Memory B cell (primary cell): ENCODE measurements at places on chromosomes 2 and 18.

GRCh38 chr2:133959066-133959465 lies 294.8 kb upstream of the MGAT5 start:
- DNase-seq = no peak
- H3K4me1 ChIP-seq = peaks cover 18% of the 10 kb centered on the region
- no peak overlapping the region for H3K27ac ChIP-seq
- H3K27me3 ChIP-seq = peaks cover 5% of the 10 kb centered on the region

GRCh38 chr2:177767768-177768167 lies 304.8 kb downstream of the PDE11A start:
- no peak overlapping the region for H3K27ac ChIP-seq
- peaks cover 2% of the 10 kb centered on the region for H3K27me3 ChIP-seq
- no peak for DNase-seq
- peaks cover 4% of the 10 kb centered on the region for H3K4me1 ChIP-seq
- H3K4me3 ChIP-seq = no peak overlapping the region
- H3K36me3 ChIP-seq = no peaks in the 10 kb centered on the region

DNA sequence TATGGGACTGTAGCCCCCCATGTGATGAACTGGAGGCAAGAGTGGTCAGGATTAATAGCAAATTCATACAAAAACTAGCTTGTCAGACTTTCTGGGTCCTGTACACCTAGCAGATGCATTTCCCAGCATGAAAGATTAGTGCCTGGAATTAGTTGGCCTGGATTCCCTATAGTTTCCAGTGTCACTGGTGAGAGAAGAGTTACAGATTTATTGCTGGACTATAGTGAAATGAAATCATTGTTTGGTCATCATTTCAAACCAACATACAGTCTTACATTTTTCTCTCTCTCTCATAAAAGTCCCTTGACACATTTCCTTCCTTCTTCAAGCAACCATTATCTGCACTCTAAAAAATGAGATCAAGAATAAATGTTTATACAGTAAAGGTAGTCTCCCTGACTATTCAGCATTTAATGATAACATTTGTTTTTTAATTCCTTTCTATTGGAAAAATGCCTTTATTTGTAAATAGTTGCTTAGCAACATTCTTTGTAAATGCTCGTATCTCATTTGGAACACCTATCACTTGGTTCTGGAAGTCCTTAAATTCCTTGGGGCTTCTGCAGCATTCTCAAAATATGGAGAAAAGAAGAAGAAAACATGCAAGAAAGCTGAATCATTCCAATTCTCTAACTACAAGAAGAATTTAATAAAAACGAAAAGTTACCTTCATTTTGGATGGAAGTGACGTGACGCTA lies 144.4 kb downstream of the MREG start:
- H3K36me3 ChIP-seq = no peaks in the 10 kb centered on the region
- peaks cover 15% of the 10 kb centered on the region for H3K27me3 ChIP-seq
- no peak overlapping the region for H3K4me3 ChIP-seq
- no peak overlapping the region for H3K27ac ChIP-seq
- H3K4me1 ChIP-seq = no peaks in the 10 kb centered on the region

- H3K4me1 ChIP-seq = no peaks in the 10 kb centered on the region
- H3K27me3 ChIP-seq = no peaks in the 10 kb centered on the region
- no peak for DNase-seq
Measured at GRCh38 chr18:31162825-31163435, at the start of gene DSC1. TSS of gene DSC1 (minus strand) at chr18:31162856. CDS start at chr18:31162594, 262 bp downstream.

- DNase-seq = peak; percentile 87
- H3K27ac ChIP-seq = peak overlapping the region; percentile 100
- H3K27me3 ChIP-seq = no peaks in the 10 kb centered on the region
- peaks cover 17% of the 10 kb centered on the region for H3K36me3 ChIP-seq
Measured at GRCh38 chr2:136118819-136119716, 1.1 kb upstream of the CXCR4 start.
